Fibroblast of mammary gland (primary cell): ENCODE measurements at places on chromosomes 4 and X.

- peak; percentile 33 for DNase-seq
These were observed 26.8 kb upstream of the FMR1 start for GRCh38 chrX:147884958-147885357.

DNA sequence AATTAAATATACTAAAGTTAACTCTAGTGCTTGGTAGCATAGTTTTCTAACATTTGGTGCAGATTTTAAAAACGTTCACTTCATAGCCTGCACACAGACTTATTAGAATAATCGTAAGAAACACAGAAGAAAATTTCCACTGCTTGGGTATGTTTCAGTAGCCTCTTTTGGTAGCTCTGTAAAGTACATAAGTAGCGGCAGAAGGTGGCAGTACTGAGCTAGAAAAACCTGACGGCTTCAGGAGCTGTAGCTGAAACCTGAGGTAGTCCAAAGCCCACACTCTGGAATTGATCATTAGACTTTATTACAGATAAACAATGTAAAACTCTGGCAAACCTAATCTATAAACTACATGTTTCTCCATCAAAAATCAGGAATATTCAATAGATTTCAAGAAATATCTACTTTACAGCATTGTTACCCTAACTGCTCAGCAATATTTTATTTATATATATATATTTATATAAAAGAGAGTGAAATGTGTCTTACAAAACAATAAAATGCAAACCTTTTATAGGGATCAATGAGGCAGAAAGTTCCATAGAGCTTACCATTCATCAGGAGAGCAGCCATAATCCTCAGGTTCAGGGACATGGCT, 88.2 kb downstream of the ATP8A1 start:
- DNase-seq = peak; percentile 74

- DNase-seq = peak; percentile 61
These were observed 117.8 kb upstream of the NOCT start for GRCh38 chr4:138897811-138898226.

GRCh38 chr4:174451718-174452296, 70.5 kb downstream of the HPGD start:
- no peak for DNase-seq

DNA sequence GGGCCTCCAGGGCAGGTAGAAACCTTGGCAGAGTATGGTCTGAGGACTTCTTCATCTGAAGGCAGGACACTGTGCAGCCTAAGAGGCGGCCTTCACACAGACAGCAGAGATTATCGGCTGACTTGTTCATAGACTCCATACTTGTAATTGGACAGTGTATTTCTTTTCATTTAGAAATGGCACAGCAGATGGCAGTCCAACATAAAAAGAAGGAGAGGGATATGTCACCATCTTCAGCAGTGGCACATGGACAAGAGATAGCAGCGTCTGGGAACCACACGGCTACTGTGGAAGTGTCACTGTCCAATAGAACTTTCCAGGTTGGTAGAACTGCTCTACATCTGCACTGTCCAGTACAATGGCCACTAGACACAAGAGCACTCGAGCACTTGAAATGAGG, 21.7 kb upstream of the GEMIN8 start:
- DNase-seq = peak; percentile 14

DNA sequence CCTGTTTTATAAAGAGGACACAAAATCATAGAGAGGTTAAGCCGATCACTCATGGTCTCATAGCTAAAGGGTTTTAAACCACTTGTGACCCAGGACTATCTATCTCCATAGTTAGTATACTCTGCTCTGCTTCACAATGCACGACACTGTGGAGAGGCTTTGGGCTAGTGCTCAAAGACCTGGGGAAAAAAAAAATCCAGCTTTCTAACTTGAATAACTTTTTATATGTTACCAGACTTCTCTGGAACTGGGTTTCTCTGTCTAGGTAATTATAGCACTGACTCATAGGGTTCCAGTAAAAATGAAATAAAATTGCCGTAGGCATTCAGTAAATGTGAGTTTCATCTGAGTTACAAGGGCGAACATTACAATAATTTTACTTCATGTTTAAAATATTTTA, 273.7 kb upstream of the TECRL start:
- DNase-seq = no peak

DNA sequence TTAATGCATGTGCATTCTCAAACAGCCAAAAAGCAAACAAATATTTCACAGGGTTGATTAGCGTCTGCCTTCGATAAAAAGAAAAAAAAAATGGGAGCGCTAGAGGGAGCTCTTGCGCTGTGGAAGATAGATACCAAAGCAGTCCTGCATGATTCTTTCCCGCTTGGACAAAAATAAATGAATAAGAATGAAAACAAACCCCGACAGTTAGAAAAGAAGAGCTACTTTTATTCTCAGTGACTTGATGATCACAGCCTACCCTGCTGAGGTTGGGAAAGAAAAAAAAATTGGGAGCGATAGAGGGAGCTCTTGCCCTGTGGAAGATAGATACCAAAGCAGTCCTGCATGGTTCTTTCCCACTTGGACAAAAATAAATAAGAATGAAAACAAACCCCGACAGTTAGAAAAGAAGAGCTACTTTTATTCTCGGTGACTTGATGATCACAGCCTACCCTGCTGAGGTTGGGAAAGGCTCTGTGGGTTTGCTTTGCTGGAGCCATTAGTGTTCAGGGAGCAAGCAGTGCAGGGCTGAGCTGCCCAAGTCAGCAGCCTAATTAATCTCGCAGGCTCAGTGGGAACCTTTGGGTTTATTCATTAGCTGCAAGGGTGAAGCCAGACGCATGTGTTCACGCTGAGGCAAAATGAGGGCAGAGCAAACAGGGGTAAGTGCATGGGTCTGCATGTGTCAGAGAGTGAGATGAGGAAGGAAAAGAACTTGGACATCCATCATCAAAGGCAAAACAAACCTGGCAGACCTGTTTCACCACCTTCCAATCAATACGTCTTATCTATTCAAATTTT, 249.3 kb upstream of the PRKX start:
- peak; percentile 22 for DNase-seq

- DNase-seq = peak; percentile 23
These were observed 248.1 kb downstream of the EVC2 start for GRCh38 chr4:5460106-5460801.

DNA sequence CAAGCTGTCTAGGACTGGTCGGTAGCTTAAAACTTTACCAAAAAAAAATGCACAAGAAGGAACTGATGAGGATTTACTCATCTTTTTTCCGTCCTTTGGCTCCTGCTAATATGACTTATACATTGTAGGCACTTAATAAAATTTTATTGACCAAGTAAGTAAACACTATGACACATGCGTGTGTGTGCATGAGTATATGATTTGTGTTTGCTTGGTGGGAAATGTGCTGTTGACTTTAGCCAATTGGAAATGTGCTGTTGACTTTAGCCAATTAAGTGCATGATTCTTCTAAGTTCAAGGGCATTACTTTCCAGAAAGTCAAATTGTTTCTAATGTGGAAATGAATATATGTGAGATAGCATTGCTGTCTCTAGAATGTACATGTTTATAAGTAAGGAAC, 78.3 kb downstream of the FIP1L1 start:
- peak; percentile 33 for DNase-seq

- no peak for DNase-seq
These were observed 64.3 kb upstream of the CCDC160 start for GRCh38 chrX:134172588-134173259.

GRCh38 chr4:55618546-55619143, 17.5 kb downstream of the NMU start:
- DNase-seq = no peak

DNA sequence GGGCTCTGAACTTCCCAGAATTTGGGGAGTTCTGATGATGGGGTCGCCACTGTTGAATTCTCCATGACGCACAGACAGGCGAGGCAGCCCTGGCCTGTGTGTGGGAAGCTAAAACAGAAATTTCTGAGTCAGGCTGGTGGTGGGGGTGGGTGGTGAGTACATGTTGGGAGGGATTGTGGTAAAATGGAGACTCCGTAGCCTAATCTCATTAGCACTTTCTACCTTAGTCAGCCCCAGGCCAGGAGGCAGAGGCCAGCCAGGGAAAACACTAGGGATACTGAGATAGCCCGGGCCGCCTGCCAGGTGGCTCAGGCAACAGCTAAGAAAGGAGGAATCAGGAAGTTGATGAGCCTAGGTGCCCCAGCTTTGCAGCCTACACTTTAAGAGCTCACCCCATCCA, 39.3 kb upstream of the NHSL2 start:
- DNase-seq = peak; percentile 65

DNA sequence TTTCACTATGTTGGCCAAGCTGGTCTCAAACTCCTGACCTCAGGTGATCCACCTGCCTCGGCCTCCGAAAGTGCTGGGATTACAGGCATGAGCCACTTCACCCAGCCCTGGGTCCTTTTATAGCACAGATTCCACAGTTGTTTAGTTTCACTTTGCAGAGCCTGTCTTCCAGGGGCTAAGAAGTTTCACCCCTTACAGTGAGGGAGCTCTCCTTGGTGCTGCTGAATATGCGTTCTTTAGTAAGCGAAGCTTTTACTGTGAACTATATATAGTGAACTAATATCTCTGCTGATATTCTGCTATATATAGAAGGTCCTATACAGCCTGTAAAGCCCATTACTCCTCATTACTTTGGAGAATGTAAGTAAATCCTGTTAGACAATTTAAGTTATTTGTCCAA, 4.2 kb downstream of the TCEAL6 start:
- no peak for DNase-seq

DNA sequence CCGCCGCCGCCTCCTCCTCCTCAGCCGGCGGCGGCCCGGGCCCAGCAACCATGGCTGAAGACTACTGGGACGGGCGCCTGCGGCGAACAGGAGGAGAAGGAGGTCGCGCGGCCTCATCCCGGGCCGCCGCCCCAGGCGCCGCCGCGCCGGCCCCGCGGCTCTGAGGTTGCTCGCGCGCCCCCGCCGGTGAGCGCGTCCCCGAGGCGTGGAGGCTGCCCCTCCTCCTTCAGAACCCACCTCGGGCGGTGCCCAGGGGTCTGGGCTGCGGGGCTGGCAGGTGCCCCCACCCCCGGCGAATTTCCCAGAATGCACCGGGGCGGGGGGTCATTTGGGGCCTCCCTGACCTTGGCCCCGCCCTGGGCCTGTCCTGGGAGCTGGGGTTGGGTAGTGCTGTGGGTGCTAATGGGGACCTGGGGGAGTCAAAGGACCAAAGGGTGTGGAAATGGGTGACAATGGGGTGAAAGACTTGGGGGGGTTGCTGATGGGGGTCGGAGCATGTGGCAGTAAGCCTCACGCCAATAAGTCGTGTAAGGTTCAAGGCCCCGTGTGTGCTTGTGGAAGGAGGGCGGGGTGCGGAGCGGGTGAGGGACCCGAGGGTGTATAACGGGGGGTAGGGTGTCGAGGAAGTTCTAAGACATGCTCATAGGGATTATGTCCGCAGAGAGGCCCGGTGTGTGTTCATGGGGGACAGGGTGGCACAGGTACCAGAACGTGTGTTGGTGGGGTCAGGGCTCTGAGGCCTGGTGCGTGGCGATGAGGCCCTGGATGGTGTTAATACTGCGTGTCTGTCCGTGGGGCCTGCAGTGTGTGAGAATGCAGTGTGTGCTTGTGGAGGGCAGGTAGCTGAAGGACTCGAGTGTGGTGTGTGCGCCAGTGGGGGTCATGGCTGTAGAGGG, 687 bp downstream of the CDK16 start:
- no peak for DNase-seq

DNA sequence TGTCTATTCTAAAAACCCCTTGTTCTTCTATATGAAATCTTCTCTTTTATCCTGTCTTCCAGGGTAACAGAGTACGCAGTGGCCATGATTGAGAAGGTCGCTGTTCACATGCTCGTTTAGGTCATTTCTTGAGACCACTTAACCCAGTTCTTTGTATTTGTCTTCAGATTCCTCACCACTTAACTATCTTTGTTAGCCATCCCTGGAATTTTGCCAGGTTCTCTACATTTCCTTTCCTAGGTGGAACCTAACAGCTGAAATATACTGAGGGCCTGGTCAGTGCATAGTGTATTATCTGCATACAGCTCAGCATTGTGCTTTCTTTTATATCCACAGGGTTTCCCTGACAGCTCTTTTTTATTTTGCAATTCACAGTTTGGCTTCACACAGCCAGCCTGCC, 148.9 kb upstream of the GALNT7 start:
- no peak for DNase-seq

- peak; percentile 62 for DNase-seq
These were observed 30.8 kb downstream of the SPINK2 start for GRCh38 chr4:56790691-56791091.

DNA sequence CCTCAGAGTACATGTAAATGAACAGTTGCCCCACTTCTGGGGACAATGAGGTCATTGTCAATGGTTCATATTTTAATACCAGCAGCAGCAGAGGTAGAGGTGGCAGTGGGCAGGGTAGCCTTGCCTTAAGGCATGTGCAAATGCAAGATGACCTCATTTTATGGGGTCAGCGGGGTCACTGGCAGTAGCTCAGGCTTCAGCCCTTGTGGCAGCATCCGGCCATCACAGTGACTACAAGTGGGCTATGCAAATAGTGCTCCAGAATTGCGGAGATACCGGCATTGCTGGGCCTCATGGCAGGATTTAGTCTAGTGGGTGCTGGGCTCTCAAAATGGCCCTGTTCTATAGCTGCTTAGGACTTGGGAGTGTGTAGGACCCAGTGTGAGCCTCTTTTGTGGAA, 144.7 kb downstream of the FAM47A start:
- no peak for DNase-seq

- DNase-seq = no peak
These were observed 320.4 kb downstream of the KCNIP4 start for GRCh38 chr4:21628116-21628670.

DNA sequence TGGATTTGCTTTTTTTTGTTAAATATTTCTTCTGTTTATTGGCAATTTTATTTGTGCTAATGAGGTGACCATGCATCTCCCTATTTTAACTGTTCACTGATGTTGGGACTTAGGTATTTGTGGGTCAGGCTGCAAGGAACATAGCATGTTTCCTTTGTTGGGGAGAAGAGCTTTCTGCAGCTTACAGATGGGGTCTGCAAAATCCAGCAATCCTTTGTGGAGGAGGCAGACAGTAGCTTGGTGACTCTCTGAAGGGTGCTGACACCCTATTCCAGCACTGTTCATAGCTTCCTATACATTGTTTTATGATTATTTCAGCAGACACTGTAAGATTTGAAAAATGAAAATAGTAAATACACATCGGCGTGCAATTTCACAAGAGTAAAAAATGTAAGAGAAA, 491.7 kb downstream of the RAPGEF2 start:
- no peak for DNase-seq

GRCh38 chr4:167555338-167556022, 321.2 kb upstream of the SPOCK3 start:
- no peak for DNase-seq

DNA sequence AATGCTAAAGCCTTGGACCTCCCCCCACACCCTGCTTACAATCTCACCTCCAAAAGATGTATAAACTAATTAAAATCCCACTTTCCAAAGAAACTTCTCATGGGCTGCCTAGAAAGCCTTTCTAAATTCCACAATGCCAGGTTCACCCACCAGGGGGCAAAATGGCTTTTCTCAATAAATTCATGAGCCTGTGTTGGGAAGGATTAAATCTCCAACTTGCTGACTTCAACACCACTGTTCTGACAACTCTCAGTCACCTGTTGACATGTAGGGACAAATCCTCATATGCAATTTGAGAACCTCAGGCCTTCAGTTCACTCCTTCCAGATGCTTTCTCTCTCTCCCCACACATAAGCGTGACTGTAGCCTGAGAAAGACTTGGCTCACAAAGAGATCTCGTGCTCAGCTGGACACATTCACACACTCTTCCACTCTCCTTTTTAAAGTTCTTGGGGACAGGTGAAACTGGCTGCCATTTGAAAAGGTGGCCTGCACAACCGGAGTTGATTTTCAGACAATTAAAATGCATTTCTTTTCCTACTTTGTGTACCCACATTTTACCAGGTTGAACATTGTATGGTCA, 88.6 kb upstream of the PRPS2 start:
- DNase-seq = peak; percentile 3

- DNase-seq = no peak
These were observed 118.0 kb upstream of the ATP6AP2 start for GRCh38 chrX:40462795-40463194.
